ELF-1 (cell line): ENCODE measurements at places on chromosomes 7 and 10.

DNA sequence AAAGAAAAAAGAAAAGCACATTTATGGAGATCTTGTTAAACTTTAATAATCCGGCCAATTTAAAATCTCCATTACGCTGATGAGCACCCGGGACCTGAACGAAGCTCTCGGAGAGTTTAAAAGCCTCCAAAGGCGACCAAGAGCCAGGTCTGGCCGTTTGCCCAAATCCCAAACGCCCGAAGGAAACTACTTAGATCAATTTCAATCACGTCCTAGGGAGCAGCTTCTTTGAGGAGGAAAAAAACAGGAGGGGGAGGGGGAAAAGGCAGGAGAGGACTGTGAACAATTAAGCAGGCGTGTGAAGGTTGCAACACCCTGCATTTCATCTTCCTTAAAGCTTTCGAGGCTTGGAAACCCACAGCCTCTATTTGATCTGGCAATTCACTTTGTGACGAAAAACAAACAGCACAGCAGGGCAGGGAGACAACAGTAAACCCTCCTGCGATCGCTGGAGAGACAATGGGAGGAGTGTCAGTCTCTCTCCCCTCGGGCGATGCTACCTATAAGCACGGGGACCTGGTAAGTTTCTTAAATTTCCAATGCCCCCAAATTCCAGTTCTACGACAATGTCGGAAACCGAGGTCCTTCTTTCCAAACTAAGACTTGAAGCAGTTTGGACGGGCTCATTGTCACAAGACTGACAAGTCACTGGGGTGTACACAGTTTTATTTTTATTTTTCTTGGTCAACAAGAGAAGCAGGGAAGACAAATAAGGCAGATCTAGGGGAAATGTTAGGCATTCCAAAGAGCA, 1.2 kb downstream of the KLF6 start:
- DNase-seq = peak; percentile 93

- DNase-seq = no peak
Measured at GRCh38 chr7:149783386-149784250, 10.2 kb upstream of the ZNF467 start.

- DNase-seq = no peak
Measured at GRCh38 chr7:140231771-140232491, 55.1 kb upstream of the KDM7A start.

GRCh38 chr10:129955601-129956285, 8.3 kb downstream of the EBF3 start:
- no peak for DNase-seq

- DNase-seq = no peak
Measured at GRCh38 chr7:39622609-39623008, 763 bp upstream of the RALA start.

DNA sequence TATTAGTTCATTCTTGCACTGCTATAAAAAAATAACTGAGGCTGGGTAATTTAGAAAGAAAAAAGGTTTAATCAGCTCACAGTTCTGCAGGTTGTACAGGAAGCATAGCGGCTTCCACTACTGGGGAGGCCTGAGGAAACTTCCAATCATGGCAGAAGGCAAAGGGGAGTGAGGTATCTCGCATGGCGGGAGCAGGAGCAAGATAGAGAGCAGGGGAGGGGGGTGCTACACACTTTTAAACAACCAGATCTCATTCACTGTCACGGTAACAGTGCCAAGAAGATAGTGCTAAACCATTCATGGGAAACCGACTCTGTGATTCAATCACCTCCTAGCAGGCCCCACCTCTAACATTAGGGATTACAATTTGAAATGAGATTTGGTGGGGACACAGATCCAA, 11.6 kb downstream of the ADAMTS14 start:
- no peak for DNase-seq

DNA sequence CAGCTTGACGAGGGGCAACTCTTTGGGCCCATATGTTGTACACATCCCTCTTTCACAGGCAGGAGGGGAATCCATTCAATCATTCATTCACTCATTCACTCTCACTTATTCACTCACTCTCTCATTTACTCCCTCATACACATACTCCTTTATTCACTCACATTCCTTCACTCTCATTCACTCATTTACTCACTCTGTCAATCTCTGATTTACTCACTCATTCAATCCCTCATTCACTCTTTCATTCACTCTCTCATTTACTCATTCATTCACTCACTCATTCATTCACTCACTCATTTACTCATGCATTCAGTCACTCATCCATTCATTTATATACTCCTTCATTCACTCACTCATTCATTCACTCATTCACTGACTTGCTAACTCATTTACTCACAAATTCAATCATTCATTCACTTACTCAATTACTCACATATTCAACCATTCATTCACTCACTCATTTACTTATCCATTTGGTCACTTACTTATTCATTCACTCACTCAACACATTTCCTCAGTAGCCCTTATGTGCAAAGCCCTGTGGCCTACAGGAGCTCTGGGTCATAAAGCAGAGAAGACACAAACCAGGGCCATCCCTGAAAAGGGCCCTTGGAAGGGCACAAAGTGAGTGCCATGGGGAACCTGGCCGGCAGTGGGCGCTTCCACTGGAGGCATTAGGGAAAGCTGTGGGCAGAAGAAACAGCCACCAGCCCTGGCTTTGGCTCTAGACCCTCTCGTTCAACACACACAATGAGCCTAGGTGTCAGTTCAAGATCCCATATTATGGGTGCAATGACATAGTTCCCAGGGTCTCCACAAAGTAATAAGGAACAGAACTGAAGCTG, 26.0 kb downstream of the HIP1 start:
- DNase-seq = no peak

DNA sequence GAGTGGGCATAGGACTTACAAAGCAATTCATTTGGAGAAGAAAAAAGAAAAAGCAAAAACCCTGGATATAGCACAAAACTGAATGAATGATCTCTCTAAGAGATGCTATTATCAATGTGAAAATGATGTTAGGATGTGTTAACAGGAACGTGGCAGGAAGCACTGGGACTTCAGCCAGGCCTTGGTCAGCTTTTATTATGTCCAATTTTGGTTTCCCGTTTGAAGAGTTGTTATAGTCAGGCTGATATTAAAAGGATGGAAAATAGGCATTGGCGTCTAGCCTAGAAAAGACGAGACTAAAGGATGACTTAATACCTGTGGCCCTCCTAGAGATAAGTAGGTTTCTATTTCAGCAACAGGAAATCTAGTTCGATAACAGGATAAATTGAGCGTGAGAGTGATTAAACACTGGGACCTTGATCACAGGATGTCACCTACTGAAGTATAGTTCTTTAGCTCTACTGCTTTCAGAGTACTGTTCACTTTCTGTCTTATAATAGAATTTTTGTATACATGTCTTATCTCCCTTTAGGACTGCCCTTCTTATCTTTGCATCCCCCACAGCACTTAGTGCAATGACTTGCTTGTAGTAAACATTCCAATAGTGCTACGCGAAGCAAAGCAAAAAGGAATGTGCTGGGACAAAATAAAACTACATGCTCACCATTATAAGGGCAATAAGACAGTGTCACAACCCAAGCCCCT, 99.8 kb upstream of the AGBL3 start:
- no peak for DNase-seq

GRCh38 chr10:95756041-95756761, at the start of gene ENTPD1:
TSS of gene ENTPD1 (plus strand) at chr10:95756163. CDS start at chr10:95756240, 77 bp downstream.
- DNase-seq = peak; percentile 35

DNA sequence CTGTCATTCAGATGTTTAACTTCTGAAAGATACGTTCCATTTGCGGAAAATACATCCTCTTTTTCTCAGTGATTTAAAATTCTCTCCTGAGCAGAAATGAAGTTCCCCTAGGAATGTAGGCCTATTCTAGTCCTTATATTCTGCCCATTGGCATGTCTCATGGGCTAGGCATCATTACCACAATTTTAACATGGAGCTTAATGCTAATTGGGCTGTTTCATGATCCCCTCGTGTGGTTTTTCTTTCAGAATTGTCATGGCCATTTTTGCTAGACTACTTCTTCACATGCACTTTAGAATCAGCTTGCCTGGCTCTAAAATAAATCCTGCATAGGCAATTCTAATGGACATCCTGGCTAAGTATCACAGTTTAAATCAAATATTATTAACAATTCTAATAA, 1.0 kb downstream of the TMEM176B start:
- no peak for DNase-seq

GRCh38 chr10:124997771-124998623, 56.1 kb downstream of the ZRANB1 start:
- no peak for DNase-seq

GRCh38 chr10:94103801-94104221, 110.1 kb downstream of the PLCE1 start:
- no peak for DNase-seq

DNA sequence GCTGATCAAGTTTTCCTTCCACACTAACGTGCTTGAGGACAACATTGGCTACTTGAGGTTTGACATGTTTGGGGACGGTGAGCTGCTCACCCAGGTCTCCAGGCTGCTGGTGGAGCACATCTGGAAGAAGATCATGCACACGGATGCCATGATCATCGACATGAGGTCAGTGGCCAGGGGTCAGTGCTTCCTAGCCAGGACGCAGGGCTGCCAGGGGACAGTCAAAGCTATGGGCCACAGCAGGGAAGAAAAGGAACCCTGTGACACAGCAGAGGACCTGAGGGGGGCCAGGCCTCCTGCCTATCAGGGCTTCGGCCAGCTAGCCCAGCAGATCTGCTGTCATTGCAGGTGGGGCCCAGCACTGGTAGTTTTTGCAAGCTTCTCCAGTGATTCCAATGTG, 5.2 kb downstream of the RBP3 start:
- DNase-seq = no peak

- peak; percentile 70 for DNase-seq
Measured at GRCh38 chr10:35127289-35127891, 744 bp downstream of the CREM start.

- no peak for DNase-seq
Measured at GRCh38 chr10:128614802-128615553, 488.8 kb upstream of the MKI67 start.

DNA sequence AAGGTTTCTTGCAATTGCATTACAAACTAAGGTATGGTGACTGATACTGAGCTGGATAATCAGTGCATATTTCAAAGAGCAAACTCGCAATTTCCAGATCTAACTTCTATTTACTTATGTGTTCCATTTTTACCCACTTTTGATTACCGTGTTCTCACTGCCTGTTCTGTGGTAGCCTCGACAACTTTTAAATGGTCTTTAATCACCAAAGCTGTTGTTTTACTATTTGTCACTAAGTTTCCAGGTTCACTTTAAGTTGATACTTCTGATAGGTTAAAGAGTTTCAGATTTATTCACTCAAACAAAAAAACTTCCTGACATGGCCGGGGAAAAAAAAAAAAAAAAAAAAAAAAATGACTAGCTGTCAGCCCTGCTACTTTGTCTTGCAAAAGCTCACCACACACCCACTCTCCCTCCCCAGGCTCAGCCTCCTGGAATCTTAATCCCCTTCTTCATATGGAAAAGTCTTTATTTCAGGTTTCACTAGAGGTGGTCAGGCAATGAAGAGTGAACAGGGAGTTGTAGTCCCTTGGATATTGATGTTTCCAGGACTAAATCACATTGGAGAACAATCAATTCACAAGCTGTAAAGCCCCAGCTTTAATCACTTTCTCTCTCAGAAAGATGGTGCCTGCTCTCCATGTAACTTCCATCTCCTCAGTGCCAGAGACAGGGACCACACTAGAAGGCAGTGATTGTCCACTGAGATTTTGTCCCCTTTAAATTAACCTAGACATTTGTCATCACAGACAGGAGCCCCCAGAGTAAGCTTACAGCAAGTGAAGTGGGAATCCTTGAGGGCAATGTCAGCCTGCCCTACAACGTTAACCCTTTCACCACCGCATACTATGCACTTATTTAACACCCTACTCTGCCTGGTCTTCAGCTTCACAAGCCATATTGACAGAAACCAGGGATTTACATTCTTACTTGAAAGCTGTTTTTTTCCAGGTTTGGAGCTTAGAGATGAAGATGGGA, 749.1 kb upstream of the SORCS1 start:
- peak; percentile 24 for DNase-seq

GRCh38 chr7:37346761-37347160, 101.9 kb downstream of the ELMO1 start:
- peak; percentile 53 for DNase-seq

GRCh38 chr10:124949543-124949942, 7.6 kb downstream of the ZRANB1 start:
- DNase-seq = no peak

DNA sequence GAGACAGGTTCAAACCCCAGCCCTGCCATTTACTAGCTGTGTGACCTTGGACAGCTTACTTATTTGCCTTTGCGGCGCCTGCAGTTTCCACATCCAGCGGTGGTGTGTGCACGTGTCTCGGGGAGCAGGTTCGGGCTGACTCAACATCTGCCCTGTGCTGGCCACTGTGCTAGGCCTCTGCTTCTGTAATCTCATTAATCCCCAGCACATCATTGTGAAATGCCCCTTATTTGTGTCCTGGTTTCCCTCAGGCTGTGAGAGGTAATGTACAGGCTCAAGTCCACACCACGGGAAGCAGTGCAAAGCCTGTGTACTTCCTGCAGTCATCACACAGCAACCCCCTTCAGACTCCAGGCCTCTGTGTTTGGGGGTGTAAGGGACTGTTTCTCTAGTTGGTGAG, 285.7 kb downstream of the RPS24 start:
- peak; percentile 57 for DNase-seq

- DNase-seq = peak; percentile 63
Measured at GRCh38 chr7:128829391-128830166, 627 bp upstream of the FLNC start.

GRCh38 chr10:85212526-85212925, 884.1 kb downstream of the CCSER2 start:
- no peak for DNase-seq

DNA sequence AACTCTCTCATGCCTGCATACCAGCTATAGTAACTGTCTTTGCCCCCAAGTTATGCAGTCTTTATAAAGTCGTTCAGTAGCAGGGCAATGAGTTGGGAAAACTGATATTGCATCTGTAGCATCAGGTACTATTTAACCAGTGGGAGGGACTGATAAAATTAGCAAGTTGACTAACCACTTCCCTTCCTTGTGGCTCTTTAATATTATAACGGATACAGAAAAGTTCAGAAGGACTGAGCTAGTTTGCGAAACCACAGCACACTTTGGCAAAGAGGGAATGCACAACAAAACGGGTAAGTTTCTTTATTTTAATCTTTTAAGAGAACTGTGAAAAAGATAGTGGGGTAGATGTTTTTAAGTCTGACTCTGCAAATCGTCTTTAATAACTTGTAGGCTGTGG, 205.3 kb upstream of the HDAC9 start:
- DNase-seq = no peak

DNA sequence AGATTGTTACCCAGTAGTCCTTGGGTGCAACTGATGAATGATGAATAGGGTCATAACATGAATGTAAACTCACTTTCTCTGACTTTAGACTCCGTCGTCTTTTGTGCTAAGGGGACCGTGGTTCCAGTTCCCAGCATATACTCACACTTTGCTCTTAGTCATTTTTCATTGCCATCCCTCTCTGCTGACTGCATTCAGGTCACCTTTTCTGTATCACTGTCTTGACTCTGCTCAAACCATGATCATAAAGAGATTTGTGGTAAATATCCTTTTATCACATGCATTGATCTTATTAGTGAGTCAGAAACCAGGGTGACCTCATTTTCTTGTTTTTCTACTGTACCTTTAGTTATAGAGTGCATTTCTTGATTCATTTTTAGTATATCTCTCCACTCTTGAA, 141.1 kb upstream of the AGR3 start:
- no peak for DNase-seq

GRCh38 chr10:112140110-112140970, 43.2 kb downstream of the GPAM start:
- DNase-seq = peak; percentile 91

- no peak for DNase-seq
Measured at GRCh38 chr7:34011017-34011695, 105.8 kb downstream of the BMPER start.

GRCh38 chr7:155752756-155753445, 59.4 kb downstream of the SHH start:
- DNase-seq = no peak
